ENCODE measurements at places on chromosomes 6 and 20.
A peak's percentile ranks its signal among the peaks of the same experiment; 100 is the strongest.

DNA sequence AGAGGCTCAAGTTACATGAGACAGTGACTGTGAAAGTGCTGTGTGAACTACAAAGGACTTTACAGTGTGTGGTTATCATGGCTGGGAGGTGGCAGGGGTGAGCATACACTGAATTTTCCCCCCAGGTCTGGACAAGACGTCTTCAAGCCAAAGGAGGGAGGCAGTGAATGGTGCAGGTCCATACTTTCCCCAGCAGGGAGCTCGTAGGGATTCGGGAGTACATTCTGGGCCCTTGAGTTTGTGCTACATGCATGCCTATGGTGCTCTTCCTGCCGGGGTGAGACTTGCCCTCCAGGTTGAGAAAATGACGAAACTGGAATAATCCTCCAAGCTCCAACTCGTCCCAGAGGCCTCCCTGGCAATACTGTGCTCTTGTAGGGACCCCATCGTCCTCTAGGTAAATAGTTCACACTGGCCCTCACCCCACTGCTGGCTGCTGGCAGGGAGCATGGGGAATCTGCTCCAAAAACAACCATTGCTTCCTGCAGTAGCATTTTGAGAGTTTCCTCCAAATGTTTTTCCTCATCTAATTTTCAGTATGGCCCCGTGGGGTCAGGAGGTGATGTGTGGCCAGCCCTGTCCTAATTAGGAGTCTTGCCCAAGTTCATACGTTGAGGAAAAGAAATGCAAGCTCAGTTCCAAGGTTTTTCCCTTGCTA, 57.6 kb downstream of the ZNF831 start:
- no peak for ATAC-seq

- ATAC-seq: no peak
Measured at GRCh38 chr6:131929264-131929663, 21.9 kb downstream of the CCN2 start.

GRCh38 chr6:167972193-167972592, 25.3 kb upstream of the KIF25 start:
- no peak for ATAC-seq

- peak; percentile 13 for ATAC-seq
Measured at GRCh38 chr6:56552187-56553130, 90.2 kb downstream of the DST start.

DNA sequence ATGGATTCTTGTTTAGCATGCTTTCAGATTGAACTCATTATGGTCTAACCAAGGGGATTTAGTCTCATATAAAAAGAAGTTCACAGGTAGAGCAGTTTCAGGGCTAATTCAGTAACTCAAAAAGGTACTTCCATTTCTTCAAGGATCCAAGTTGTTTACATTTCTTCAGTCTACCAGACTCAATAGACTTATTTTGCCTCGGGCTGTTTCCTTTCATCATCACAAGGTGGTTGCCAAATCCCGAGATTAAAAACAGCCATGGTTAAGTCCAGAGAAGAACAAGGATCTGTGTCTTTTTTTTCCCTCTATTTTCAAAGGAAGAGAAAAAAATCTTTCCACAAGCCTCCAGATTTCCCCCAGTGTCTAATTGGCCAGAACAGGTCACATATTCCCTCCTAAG, 69.8 kb upstream of the SNX9 start:
- no peak for ATAC-seq

DNA sequence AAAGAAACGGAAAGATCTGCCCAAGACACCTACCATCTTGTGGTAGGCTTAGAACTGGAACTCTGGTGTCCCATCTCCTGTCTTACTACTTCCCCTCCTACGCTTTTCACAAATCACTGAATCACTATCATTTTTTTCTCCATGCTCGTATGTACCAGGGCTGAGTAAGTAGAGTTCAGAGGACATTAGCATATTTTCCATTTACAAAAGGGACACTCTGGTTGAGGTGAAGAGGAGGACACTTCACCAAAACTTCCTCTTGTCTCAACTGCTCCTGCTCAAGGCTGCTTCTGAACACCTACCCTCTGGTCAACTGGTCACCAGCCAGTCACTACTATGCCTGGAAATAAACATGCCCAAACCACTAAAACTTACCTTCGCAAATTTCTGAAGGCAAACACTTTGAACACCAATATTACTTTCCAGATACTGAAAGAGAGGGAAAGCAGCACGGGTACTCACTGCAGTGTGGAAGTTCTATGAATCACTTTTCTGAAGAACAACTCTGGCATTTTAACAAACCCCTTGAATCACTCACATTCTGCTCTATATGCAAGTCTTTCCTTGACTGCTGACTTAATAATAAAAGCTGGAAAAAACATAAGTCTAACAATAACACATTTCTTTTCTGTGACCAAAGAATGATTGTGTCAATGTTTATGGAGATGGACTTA, 123.3 kb downstream of the INSM1 start:
- ATAC-seq: no peak

- no peak for ATAC-seq
Measured at GRCh38 chr6:128595544-128595943, 75.1 kb upstream of the PTPRK start.

DNA sequence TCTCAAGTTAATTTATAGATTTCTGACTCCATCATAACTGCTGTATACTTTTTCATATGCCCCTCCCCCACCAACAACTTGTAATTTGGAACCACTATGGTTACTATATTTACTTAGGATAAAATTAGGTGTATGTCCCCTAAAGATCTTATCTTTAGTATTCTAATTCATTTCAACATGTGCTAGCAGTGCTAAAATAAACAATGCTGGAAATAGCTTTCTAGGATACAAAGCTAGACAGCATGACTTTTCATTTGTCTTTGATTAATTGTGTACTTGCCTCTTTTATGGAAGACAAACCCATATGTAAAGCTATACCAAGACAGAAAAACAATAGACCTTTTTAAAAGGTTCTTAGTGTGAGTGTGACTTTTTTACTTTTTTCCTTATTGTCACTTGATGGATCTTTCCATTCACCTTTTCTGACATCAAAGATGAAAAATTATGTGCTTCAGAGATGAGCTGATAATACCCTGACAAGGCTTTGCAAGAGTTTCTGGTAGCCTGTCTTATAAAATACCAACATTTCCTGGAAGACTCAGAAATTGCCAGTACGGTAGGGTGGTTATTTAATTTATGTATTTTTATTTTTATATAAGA, 31.2 kb upstream of the POPDC3 start:
- ATAC-seq: no peak

DNA sequence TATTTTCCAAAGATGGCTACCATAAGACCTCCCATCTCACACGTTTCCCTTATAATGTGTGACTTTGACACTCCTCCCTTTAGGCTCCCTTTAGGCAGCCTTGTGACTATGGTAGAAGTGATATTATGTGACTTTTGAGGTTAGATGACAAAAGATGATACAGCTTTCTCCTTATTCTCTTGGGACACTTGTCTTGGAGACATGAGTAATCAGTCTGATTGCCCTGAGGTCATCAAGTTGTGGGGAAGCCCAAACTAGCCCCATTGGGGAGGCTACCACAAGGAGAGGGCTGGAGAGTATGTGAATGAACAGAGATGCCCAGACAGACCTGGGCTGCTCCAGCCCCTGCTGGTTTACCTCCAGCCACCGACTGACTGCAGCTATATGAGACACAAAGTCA, 10.6 kb upstream of the DLK2 start:
- no peak for ATAC-seq

GRCh38 chr20:11001764-11002540, 328.2 kb upstream of the JAG1 start:
- ATAC-seq: peak; percentile 88

- ATAC-seq: no peak
Measured at GRCh38 chr20:47216819-47217410, 139.6 kb downstream of the ZMYND8 start.

GRCh38 chr6:17165383-17165782, 63.5 kb downstream of the STMND1 start:
- no peak for ATAC-seq

- ATAC-seq: no peak
Measured at GRCh38 chr20:41261260-41261659, 56.3 kb downstream of the ZHX3 start.

- ATAC-seq: no peak
Measured at GRCh38 chr20:7629880-7630279, 310.4 kb downstream of the HAO1 start.

DNA sequence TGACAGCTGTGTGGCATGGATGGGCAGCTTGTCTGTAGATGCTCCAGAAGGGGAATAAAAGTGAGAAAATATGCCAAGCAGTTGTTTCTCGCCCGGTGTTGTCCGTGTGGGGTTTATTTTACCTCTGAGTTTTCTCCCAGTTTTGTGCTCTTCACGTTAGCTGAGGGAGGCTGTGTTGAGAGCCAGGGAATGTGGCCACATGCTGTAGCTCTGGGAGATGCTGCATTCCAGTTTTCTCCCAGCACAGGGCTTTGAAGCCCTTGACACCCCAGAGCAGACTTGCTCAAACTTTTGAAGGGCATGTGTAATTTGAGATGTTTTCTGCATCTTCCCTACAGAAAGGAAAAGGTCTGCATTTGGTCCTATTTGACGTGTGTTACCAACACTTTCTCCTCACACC, 67.7 kb downstream of the RREB1 start:
- peak; percentile 53 for ATAC-seq

- no peak for ATAC-seq
Measured at GRCh38 chr6:29925727-29926412, 16.5 kb upstream of the HLA-A start.

DNA sequence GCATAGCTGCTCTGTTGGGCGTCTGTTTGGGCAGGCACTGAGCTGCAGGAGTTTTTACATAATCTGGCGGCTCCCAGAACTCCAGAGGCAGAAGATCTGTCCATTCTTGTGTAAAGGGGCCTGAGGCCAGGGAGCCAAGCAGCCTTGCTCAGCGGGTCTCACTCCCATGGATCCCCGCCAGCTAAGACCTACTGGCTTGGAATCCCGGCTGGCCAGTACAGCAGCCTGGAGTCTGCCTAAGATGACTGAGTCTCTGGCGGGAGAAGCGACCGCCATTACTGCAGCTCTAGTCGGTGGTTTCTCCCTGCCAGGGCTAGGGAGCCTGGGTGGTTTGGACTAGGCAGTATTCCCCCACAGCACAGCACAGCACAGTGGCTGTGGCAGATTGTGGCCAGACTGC, 268.4 kb upstream of the SYNCRIP start:
- ATAC-seq: no peak

- peak; percentile 30 for ATAC-seq
Measured at GRCh38 chr6:110083875-110084585, 95.4 kb downstream of the WASF1 start.

DNA sequence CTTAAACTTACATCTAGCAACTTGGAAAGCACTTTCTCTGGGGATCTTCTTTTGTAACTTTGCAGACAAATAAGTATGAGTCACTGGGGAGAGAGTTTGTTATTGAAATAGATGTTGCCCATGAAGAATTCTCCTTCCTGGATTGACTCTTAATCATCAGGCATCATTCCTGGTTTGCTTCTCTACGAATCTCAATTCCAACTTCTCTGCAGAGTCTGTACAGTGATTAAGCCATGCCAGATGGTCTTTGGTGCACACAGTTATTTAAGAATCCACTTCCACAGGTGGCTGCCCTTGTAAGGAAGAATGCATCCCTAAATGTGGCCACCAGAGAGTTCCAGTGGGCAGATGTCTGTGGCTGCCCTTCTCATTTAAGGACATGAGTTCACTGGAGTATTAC, 25.7 kb downstream of the MYCT1 start:
- peak; percentile 61 for ATAC-seq

DNA sequence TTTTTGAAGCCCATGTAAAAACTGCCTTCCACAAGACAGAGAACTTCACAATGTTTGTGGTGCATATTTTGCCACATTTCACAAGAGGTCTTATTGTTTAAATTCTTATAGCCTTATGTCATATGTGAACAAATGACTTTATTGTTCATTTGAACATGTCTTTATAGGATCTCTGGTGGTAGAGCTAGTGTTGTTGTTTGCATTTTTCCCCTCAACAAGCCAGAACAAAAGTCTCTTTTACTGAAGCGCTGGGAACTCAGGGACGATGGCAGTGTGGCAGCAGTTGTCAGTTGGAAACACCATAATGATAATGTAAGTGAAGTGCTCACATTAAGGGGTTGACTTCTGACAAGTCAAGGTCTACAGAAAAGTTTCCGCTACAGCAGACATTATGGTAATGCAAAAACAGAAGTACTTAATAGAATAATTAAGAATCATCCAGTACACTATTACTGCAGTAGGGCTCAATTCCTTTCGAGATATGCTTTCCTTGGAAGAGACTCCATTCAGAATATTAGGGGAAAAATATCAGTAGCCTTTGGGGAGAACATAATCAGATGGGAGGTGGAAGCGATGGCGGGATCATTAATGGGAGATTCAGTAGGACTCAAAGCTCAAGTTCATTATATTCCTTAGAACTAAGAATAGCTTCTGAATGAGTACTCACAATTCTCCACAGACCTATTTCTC, 180.0 kb downstream of the GJA10 start:
- no peak for ATAC-seq

DNA sequence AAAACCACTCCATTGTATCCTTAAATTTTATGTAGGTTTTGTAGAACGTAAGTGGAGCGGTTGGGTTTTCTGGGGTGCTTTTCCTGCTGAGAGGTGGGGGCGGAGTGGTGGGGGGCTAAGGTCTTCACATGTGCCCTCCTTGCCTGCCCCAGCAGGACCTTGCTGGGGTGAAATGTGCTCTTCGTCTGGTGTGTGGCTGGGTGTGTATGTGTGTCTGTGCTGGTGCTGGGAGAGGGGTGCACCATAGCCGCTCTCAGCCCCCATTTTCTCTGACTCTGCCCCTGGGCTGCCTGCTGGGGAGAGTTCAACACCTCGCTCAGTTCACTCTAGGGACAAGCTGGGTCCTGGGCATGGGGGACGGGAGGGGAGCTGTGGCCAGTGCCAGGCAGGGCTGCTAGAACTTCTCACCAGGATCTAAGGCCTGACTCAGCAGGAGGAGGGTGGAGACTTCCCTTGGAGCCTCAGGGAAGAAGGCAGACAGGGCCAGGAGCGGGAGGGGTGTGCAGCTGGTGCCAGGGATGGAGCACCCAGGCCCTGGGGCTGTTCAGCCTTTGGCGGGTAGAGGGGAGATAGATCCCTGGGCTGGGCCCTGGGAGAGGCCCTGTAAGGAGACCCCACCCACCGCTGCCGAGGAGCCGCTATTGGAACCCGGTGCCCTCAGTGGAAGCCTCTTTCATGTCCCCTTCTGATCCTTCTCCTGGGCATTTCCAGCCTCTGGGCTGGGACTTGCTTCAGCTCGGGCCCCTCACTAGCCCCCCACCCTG, 4.8 kb downstream of the SOX18 start:
- ATAC-seq: peak; percentile 79

GRCh38 chr6:48568856-48569255, 457.9 kb upstream of the PTCHD4 start:
- peak; percentile 88 for ATAC-seq

DNA sequence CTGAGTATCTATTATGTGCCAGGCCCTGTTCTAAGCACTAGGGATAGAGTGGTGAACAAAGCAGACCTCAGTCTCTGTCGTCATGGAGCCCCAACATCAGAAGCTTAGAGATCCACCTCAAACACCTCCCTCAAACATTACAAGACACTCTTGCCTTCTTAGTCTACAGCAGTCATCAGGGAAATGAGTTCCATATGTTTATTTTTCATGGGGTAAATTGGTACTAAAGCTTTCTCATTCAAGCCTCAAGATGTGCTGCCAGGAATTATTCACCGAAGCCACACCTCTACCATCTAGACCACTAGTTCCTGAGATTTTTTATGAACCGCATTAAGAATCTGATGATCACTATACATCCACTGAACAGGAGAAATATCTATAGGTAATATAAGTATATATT, 59.0 kb upstream of the TFB1M start:
- no peak for ATAC-seq

All from SK-N-SH treated with all-trans-retinoic acid at 6 μM for 48 hours (cell line).